Sigmoid colon (tissue), 7 donors: ENCODE measurements at places on chromosomes 4 and X.

- H3K36me3 ChIP-seq, result no peaks in the 10 kb centered on the region
- H3K27ac ChIP-seq, result no peak overlapping the region
- H3K4me1 ChIP-seq, result peaks cover 3% of the 10 kb centered on the region
- DNase-seq, result no peak
Observed at GRCh38 chr4:7719354-7720174, 220.1 kb downstream of the AFAP1 start.

DNA sequence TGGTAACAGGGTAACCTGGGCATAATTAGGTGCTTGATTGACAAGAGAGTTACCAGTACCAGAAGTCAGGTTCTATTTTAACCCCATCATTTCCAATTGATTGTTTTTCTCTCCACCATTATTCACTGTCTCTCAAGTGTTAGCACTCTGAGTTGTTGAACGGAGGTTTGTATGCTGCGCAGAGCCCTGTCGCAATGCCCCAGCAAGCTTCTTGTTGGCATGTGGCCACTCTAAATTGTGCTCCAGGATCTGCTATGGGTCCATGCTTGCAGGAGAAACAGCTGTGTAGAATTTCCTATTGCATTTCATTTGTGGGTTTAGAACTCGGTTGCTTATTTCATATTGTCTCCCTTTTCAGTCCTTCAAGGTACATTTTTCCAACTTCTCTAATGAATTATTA is 98.2 kb downstream of the KLHL8 start:
- peaks cover 45% of the 10 kb centered on the region for H3K4me1 ChIP-seq
- no peaks in the 10 kb centered on the region for H3K27me3 ChIP-seq
- DNase-seq, result peak; percentile 80
- H3K4me3 ChIP-seq, result no peak overlapping the region
- peak overlapping the region; percentile 88 for H3K27ac ChIP-seq

DNA sequence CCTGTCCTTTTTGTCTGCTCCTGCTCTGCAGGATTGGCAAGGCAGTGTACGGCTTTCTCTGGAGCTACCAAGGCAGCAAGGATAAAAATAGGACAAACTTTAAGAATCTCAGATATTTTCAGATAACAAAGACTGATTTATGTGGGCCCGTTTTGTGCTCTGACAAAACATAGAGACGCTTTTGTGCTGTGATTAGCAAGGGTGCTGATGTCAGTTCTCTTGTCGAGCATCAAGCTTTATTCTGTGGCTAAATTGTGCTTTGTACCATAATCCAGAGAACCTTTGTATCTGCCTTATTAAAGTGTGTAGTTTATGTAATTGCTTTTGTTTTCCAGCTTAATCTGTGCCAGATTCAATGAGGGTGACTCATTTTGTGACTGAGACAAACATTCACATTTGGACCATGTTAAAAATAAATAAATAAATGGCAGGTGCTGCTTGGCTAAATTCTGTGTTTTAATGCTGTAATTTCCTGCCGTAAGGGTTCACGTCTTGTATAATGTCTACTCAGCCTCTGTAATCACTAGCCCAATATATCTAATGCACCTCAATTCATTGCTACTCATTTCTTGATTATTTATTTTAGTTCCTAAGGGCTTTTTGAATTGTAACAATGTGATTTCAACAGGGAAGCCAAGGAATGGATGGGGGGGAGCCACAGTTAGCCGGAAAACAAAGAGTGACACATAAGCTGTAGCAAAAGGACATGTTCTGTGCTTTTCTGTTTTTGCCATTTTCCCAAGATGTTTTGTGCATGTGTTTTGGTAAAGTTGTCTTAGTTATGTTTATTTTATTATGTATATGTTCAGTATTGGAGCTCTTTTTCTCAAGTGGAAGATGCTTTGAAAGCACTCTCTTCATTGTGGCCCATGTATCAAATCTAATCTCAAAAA is 75.1 kb downstream of the GAB1 start:
- no peaks in the 10 kb centered on the region for H3K27me3 ChIP-seq
- no peak for DNase-seq
- no peaks in the 10 kb centered on the region for H3K4me1 ChIP-seq

DNA sequence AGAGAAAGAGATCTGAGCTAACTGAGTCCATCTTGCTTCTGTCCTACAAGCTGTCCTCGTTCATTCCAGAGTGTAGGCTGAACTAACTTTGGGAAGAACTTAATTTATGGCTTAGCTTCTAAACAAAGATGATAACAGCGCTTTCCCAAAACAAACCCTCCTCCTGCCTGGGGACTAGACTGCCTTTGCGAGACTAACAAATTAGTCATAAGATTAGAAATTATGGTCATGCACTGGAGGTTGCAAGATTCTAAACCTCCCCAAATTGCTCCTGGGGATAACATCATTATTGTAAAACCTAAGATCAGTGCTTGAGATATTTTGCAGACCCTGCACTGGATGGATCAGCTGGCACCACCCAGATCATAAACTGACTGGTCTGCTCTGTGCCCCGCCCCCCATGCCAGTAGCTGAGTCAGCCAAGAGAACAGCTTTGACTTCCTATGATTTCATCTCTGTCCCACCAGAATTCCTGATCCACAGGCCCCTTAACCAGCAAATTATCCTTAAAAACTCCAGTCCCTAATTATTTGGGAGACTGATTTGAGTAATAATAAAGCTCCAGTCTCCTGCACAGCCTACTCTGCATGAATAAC is 883.3 kb downstream of the TRIML1 start:
- H3K27me3 ChIP-seq, result no peaks in the 10 kb centered on the region
- H3K4me1 ChIP-seq, result peaks cover 7% of the 10 kb centered on the region
- DNase-seq, result no peak
- H3K36me3 ChIP-seq, result no peaks in the 10 kb centered on the region

- DNase-seq, result no peak
- no peaks in the 10 kb centered on the region for H3K4me1 ChIP-seq
- H3K27me3 ChIP-seq, result no peaks in the 10 kb centered on the region
- no peak overlapping the region for H3K4me3 ChIP-seq
Observed at GRCh38 chr4:183888564-183888963, 16.5 kb upstream of the STOX2 start.

DNA sequence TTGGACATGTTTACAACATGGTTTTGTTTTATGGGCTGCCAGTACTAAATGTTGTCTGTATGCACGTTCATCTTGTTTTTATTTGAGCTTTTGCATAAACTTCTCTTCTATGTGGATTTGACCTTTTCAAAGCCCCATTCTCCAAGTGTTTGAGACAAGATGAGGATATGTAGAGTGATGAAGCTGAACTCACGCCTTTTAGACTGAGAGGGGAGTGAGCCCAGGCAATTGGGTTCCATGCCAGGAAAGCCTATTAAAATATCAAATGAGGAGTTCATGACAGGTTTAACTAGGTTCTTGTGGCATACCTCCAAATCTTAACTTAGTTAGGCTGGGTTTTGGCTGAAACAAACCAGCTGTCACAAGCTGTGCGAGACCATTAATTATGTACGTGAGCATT is 170.4 kb upstream of the LDB2 start:
- H3K27me3 ChIP-seq, result no peaks in the 10 kb centered on the region
- no peak overlapping the region for H3K4me3 ChIP-seq
- H3K27ac ChIP-seq, result no peak overlapping the region
- H3K4me1 ChIP-seq, result peaks cover 22% of the 10 kb centered on the region

- no peak for DNase-seq
- no peak overlapping the region for H3K4me3 ChIP-seq
- no peaks in the 10 kb centered on the region for H3K27me3 ChIP-seq
- H3K4me1 ChIP-seq, result no peaks in the 10 kb centered on the region
- no peaks in the 10 kb centered on the region for H3K36me3 ChIP-seq
- no peak overlapping the region for H3K27ac ChIP-seq
Observed at GRCh38 chrX:65331371-65331770, 203.2 kb downstream of the LAS1L start.

DNA sequence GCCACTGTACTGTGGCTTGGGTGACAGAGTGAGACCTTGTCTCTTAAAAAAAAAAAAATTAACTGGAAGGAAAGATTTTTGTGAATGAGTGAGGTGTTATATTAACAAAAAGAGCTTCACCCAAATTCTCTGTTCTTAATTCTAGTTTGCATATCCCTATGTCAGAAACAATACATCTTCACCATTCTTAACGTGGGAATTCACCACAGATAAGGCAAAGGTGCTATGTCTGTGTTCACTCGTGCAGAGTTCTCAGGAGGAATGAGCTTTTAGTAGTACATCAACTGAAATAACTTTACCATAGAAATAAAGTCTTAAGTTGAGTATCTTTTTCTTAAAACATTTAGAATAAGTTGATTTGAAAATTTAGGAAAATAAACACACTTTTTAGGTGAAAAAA is 135.1 kb downstream of the RAPGEF2 start:
- no peaks in the 10 kb centered on the region for H3K4me1 ChIP-seq
- no peak overlapping the region for H3K4me3 ChIP-seq
- no peak for DNase-seq
- no peak overlapping the region for H3K27ac ChIP-seq
- no peaks in the 10 kb centered on the region for H3K27me3 ChIP-seq

GRCh38 chr4:153143527-153144348 is 60.5 kb upstream of the TRIM2 start:
- no peaks in the 10 kb centered on the region for H3K27me3 ChIP-seq
- no peak overlapping the region for H3K4me3 ChIP-seq
- no peaks in the 10 kb centered on the region for H3K36me3 ChIP-seq

- no peak for DNase-seq
- H3K27me3 ChIP-seq, result no peaks in the 10 kb centered on the region
- no peaks in the 10 kb centered on the region for H3K36me3 ChIP-seq
- no peaks in the 10 kb centered on the region for H3K4me1 ChIP-seq
- H3K4me3 ChIP-seq, result no peak overlapping the region
Observed at GRCh38 chr4:144582975-144583374, 63.0 kb upstream of the HHIP start.

DNA sequence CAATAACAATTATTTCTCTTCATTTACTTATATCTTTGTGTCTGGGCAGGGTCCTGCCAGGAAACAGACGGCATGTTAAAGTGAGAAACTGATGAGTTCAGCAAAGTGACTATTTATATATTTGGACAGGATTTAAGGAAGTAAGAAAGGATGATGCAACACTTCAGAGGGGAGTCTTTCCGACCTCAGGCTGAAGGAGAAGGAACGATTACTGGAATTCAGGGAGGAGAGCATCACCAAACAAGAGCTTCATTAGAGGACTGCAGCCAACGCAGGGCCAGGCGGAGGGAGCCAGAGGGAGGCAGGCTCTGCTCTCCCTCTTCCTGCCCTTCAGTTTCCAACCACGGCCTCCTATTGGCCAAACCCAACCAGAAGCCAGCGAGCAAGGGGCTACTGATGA is 1.5 kb upstream of the TLR7 start:
- H3K27me3 ChIP-seq, result no peaks in the 10 kb centered on the region
- H3K27ac ChIP-seq, result no peak overlapping the region
